ENCODE measurements at places on chromosomes 2 and 18.

GRCh38 chr2:85792783-85793441 lies 39.1 kb downstream of the ATOH8 start:
- no peak for DNase-seq

DNA sequence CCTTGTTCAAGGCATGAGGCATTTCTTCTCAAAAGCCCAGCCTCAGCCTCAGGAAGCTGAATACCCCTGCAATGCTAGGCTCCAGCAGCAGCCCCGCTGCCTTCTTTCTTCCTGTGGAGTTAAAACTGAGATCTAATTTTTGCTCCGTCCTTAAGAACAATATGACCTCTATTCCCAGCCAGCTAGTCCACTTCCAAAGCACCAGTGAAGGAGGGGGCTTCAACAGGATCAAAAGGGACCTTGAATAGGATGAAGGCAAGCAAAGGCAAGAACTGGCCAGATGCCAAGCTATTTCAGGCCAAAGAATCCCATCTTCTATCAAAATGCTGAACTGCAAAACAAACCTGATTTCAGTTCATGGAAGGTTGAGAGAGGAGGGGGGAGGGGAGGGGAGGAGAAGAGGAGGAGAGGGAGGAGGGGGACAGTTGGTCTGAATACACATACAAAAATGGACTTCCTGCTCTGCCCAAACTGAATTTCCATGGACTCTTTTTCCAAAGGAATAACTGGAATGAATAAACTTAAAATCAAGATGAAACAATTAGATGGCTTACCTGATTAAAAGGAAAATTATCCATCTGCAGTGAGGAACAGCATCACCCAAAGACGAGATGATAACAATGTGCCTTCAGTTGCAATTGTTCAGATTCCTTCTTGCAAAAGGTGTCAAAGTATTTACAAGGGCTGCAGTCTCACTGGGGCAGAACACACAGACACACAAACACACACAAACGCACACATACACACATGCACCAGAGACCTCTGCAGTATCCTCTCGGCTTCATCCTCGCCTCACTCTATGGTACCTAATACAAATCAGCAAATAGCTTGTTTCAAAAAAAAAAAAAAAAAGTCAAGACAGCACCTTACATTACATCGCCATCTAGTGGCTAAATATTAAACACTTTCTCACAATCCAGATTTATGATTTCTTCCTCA lies at the start of gene SCN1A:
TSS of gene SCN1A (minus strand) at position 804 of the 939 bp plus-strand sequence. CDS start 54,399 bp downstream, outside the sequence.
- DNase-seq = peak; percentile 48

DNA sequence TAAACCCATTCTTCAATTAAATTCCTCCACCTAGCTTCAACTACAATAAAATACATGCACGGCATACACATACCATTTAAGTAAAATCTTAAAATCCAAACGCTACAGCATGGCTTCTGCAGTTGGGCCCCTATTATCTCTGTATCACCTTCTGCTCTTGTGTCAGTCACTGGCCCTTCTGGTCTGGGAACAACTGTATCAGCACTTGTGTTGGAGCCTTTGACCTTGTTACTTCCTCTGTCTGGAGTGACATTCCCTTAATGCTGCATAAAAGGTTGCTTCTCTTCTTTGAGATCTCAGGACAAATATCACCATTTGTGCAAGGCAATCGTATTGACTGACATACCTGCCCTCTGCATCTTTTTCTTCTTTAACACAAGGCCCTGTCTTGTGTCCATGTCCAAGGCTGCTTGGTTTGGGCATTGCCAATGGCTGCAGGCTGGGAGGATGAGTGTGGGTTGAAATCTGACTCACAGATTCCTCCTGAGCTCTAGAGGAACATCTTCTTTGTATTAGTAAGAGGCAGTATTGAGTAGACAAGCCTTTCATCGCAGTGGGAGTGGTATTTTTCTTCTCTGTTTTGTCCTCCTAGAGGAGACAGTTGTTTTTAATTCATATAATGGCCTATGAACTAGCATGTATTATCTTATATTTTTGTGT lies 267.8 kb upstream of the TRIB2 start:
- peak; percentile 81 for DNase-seq

DNA sequence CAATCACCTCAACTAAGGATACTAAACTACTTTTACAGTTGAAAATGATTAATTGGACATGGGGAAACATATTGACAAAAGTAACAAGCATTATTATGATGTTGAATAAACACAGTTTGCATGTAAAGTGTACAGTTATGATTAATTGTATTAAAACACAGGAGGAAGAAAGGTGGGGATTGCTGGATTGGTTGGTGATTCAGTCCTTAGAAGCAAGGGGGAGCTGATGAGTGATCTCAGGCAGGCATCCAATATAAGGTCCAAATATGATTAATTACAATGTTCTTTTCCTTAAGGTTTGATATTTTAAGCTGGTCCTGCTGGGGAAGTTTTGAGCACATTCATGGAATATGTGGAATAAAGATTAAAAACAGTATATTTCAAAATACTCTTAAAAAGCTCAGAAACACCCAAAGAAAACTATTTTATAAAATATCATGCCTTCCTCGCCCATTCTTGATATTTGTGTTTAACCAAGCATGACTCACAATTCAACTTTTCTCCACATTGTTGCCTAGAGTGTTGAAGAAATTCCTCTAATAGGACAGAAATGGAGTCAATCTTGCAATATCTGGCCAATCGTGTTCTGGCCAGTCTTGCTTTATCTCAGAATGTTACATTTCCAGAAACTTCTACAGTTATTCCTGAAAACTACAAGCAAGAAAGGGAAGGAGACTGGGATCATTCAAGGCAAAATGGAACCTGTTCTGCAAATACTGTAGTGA lies 268.2 kb downstream of the RPIA start:
- no peak for DNase-seq

GRCh38 chr18:28075501-28075900 lies 101.4 kb downstream of the CDH2 start:
- no peak for DNase-seq

- no peak for DNase-seq
These were observed 17.7 kb upstream of the ACTR3 start for GRCh38 chr2:113872201-113872600.

DNA sequence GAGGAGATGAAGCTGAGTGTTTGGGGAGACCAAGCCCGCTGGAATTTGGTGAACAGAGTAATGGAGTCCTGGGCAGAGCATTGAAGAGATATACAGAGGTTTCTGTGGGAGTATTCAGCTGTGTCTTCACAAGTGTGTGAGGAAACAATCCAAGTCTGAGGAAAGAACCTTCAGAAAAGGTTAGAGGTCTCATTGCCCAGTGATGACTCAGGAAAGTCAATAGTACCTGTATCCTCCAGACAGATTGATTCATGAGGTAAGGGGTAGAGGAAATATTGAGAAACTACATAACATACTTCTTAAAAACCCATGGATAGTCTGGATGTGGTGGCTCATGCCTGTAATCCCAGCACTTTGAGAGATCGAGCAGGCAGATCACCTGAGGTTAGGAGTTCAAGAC lies 392.3 kb downstream of the GALNT13 start:
- DNase-seq = no peak

DNA sequence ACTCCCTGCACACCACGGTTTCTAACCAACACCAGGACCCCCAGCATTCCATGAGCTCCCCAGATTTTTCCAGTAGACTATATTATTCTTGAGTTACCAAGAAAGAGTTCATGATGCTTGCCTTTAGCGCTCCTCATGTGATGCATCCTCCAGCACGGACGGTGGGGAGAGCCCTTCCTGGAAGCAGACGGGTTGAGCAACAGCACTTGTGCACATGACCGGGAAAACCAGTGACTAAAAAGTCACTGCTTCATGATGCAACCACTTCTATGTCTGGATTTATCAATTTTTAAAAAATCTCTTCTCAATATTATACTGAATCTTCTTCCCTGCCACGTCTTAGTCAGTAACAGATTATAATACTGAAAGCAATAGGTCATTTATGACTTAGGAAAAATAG lies 20.4 kb upstream of the DOK6 start:
- DNase-seq = no peak

GRCh38 chr18:74836296-74837139 lies 238.8 kb downstream of the ZNF407 start:
- peak; percentile 6 for DNase-seq

GRCh38 chr2:136052369-136053362 lies 65.3 kb downstream of the CXCR4 start:
- DNase-seq = no peak

DNA sequence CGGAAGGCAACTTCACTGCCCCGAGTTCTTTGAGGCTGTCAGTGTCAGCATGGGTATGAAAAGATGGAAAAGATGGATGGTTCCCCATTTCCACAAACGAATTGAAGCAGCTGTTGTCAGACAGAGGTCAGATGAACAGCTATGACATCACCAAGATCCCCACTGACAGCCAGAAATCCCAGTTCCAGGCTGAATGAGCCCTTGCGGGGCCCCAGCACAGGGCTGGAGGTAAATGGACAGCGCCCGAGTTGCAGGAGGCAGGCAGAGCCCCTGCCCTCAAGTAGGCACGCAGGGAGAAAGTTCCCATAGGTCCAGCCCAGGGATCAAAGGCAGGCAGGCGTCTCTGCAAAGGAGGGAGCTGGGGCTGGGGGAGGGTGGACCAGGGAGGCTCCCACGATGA lies 169.5 kb upstream of the AGAP1 start:
- no peak for DNase-seq

DNA sequence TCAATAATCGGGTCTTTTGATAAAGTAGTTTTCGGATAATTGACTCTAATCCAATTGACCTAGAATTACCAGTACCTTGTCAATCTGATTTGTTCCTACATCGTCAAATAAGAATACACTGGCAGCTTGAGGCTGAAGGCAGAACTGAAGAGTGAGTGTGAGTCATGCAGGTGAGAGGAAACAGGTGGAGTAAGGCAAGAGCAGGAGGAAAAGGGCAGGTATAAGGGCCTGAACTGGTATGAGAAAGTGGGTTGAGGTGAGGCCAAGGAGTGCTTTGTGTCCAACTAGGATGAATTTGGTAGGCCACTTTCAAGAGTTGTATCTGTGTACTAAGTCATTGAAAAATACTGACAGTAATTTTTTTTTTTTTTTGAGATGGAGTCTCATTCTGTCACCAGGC lies 186.0 kb downstream of the ZNF385B start:
- no peak for DNase-seq

- no peak for DNase-seq
These were observed 963 bp downstream of the INPP1 start for GRCh38 chr2:190344276-190344827.

DNA sequence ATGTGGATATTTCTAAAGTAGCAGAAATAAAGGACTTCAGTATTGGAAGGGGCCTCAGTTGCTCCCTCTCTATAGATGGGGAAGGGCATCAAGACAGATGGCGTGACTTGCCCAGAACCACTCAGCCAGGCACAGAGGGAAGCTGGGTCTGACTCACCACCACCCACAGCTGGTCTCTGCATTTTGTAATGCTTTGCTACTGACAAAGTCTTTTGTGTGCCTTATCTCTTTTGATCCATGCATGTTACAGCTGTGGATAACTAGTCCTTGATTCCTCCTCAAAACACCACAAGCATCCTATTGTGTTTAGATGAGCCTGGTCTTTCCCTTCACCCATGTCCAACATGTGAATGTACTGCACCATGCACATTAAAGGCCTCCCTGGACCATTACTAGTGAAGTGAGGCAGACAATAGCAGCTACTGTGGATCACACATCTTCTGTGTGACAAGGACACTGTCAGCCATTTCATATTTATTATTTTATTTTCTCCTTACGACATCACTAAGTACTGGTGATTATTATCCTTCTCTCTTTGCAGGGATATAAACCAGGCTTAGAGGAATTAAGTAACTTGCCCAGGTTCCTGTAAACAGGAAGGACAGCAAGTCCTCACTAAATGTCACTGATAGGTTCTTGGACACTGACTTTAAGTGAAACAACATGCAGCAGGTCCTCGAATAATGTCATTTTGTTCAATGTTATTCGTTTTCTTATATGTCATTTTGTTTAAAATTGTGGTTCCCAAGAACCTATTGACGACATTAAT lies 29.6 kb upstream of the IL37 start:
- peak; percentile 96 for DNase-seq

DNA sequence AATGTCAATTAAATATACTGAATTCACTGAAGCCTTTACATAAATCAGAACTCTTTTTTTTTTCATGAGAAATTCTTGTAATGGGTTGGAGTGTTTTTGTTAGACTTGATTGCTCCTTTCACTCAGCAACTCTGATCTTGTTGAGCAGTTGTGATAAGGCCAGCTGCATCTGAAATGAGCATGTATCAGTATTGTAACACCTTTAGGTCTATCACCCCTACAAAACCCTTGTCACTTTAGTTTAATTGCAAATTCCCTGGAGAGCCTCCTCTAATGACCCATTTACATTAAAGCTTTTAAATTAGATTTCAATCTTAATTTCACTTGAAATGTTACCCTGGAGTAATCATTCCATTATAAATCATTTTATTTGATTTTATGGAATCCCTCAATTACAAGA lies 346.8 kb upstream of the TCF4 start:
- DNase-seq = no peak

DNA sequence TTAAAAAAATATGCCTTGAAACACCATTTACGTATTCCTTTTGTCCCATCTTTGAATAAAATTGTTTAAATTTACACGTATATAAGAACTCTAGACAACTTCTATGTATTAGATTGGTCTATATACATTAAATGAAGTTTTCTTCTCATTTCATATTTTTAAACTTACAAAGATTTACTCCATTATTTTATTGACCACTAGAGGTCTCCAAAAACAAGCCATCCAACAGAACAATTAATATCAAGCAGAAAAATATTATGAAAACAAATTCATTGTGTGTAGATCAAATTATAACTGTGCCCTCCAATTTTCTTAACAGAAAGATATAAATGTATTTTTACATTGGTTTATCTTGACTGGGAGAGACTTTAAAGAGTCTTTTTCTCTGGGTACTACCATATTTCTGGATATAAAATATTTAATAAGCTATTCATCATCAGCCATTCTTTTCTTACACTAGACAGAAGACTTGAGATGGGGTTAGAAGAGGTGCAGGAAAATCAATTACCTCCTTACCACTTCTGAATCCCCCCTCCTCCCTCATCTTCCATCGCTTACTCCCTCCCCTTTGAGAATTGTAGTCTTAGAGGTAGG lies 66.5 kb downstream of the DPP4 start:
- DNase-seq = peak; percentile 27

- DNase-seq = no peak
These were observed 73.1 kb upstream of the IL1R1 start for GRCh38 chr2:102069311-102069974.

DNA sequence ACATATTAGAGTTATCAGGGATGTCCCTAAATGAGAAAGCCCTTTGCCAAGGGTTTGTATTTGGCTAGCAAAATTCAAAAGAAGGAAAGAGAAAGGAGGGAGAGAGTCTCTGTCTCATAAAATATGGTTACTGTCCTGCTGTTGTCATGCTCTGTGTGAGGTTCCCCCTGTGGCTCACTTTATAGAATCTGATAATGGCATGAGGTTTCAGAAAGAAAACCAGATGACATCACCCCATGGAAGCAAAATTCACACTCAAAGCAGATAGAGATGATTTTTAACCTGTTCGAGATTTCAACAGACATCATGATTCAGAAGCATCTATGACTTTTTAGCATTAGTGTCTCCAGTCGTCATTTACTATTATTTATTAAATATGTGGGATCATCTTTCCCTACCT lies 165.0 kb upstream of the SESTD1 start:
- DNase-seq = no peak

All from inflammatory macrophage treated with lipopolysaccharide for 4 hours (primary cell).